ENCODE measurements at places on chromosomes 5 and 9. TPM values are rescaled to one million over a fixed set of nuclear protein-coding genes. Genes with fewer than 3 reads are reported as not detected.

- peak overlapping the region; percentile 93 for H3K4me3 ChIP-seq
- H3K4me1 ChIP-seq = peaks cover 28% of the 10 kb centered on the region
- H3K27ac ChIP-seq = peak overlapping the region; percentile 96
Observed at GRCh38 chr9:127803507-127804352, 1.0 kb downstream of the FPGS start.

DNA sequence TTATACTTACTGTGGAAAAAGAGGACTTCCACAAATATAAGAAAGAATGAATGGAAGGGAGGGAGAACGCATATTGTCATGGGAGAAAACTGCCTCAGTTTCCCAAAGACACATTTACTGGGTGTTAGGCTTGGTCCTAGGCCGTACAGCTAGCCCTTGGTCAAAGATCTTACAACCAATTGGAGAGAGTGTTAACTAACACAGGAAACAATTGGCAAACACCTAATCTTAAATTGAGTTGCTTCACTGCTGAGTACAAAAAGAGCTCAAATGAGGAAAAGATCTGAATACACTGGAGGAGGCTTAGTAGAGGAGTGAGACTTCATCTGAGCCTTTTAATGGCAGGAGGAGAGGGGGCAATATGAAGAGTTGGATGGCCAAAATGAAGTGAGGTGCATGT lies 161.7 kb downstream of the GLIS3 start:
- H3K27me3 ChIP-seq = no peaks in the 10 kb centered on the region
- H3K27ac ChIP-seq = peak overlapping the region; percentile 81

- H3K4me1 ChIP-seq = peaks cover 11% of the 10 kb centered on the region
- no peak for DNase-seq
- H3K27me3 ChIP-seq = no peaks in the 10 kb centered on the region
- no peak overlapping the region for H3K4me3 ChIP-seq
Observed at GRCh38 chr9:101572316-101572715, 22.5 kb downstream of the PPP3R2 start.

DNA sequence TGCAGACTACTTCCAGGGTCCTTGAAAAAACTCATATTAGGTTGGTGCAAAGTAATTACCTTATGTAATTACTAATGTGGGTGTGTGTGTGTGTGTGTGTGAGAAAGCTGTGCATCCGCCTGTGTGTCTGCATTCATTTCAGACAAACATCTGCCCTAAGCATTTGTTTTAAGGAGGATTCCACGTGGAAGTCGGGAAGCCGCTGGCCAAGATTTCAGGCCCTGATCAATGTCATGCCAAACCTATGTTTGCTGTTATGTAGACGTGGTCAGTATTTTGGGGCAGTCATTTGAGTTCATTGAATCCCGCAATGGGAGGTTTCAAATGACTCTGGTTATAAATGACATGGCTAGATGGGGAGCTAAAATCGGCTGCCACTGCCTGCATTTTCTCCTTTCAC lies 33.6 kb upstream of the BASP1 start:
- H3K36me3 ChIP-seq = no peaks in the 10 kb centered on the region
- no peak overlapping the region for H3K4me3 ChIP-seq
- H3K4me1 ChIP-seq = peaks cover 27% of the 10 kb centered on the region
- H3K27me3 ChIP-seq = no peaks in the 10 kb centered on the region

- H3K27me3 ChIP-seq = no peaks in the 10 kb centered on the region
- peak overlapping the region; percentile 97 for H3K27ac ChIP-seq
- DNase-seq = no peak
Observed at GRCh38 chr5:173320259-173320658, 8.0 kb downstream of the STC2 start.

- no peak overlapping the region for H3K27ac ChIP-seq
- no peak for DNase-seq
- no peaks in the 10 kb centered on the region for H3K27me3 ChIP-seq
- H3K4me3 ChIP-seq = no peak overlapping the region
- H3K4me1 ChIP-seq = peaks cover 4% of the 10 kb centered on the region
Observed at GRCh38 chr5:39639618-39640089, 214.9 kb upstream of the DAB2 start.

DNA sequence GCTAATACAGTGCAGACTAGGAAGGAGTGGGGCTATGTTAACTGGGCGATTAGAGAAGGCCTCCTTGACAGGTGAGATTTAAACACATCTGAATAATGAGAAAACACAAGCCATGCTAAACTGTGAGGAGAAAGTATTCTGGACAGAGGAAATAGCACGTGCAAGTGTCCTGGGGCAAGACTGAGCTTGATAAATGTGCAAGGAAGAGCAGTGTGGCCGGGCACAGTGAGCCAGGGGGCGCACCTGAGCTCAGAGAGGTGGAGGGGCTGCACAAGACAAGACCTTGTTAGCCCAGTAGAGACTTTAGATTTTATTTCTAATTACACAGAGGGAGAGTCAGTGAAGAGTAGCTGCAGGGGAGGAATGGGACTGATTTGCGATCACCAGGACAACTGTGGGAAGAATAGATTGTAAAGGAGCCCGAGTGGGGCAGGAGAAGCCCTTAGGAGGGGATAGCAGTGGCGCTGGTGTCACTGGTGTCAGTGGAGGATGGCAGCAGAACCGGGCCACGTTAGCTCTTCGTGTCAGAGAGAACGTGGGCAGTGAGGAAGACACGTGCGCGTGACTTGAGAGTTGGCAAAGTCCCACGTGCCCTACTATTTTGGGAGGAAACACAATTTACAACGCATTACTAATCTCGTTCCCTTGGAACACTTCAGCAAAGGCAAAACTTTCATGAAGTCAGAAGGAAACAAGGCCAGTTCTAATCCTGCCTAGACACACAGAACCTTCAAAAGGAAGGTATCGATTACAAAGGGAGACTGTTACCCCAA lies 17.9 kb upstream of the C5orf47 start:
- no peaks in the 10 kb centered on the region for H3K36me3 ChIP-seq
- H3K27me3 ChIP-seq = peaks cover under 1% of the 10 kb centered on the region
- H3K27ac ChIP-seq = no peak overlapping the region
- peaks cover 17% of the 10 kb centered on the region for H3K4me1 ChIP-seq
- no peak overlapping the region for H3K4me3 ChIP-seq

- H3K4me3 ChIP-seq = no peak overlapping the region
- H3K4me1 ChIP-seq = peaks cover 85% of the 10 kb centered on the region
- H3K27ac ChIP-seq = peak overlapping the region; percentile 59
- DNase-seq = no peak
Observed at GRCh38 chr5:9537223-9538141, 8.4 kb downstream of the SEMA5A start.

GRCh38 chr5:147223948-147224791 lies 10.7 kb upstream of the STK32A start:
- DNase-seq = no peak
- no peak overlapping the region for H3K4me3 ChIP-seq
- no peak overlapping the region for H3K27ac ChIP-seq
- no peaks in the 10 kb centered on the region for H3K4me1 ChIP-seq
- no peaks in the 10 kb centered on the region for H3K36me3 ChIP-seq

DNA sequence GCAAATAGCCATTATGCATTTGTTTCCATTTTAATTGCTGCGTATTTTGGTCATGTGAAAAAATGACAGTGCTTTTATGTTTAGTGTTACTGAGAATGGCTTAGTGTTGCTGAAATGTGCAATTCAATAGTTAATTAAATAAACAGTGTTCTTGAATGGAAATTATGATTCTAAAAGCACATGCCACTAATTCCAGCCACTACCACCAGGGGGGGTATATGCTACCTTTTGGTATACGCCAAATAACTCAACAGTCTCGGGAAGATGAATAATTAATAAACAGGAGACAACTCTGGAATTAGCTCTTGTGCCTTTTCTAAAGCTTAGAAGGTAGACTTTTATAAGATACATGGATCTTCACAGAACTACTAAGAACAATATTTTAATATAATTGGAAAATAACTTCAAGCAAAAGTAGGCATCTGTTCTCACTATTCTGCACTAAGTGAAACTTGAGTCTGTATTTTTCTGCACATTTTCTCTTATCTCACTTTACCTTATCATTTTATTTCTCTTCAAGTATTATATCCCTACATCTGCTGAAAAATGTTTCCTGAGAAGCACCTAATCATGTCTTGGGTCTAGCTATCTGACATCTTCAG lies 83.5 kb upstream of the MINAR2 start:
- no peaks in the 10 kb centered on the region for H3K4me1 ChIP-seq
- H3K27me3 ChIP-seq = no peaks in the 10 kb centered on the region
- H3K4me3 ChIP-seq = no peak overlapping the region
- no peak for DNase-seq

GRCh38 chr5:2021484-2022176 lies 138.9 kb upstream of the IRX4 start:
- H3K36me3 ChIP-seq = no peaks in the 10 kb centered on the region
- no peak overlapping the region for H3K4me3 ChIP-seq
- H3K4me1 ChIP-seq = no peaks in the 10 kb centered on the region
- peaks cover 5% of the 10 kb centered on the region for H3K27me3 ChIP-seq
- no peak for DNase-seq

DNA sequence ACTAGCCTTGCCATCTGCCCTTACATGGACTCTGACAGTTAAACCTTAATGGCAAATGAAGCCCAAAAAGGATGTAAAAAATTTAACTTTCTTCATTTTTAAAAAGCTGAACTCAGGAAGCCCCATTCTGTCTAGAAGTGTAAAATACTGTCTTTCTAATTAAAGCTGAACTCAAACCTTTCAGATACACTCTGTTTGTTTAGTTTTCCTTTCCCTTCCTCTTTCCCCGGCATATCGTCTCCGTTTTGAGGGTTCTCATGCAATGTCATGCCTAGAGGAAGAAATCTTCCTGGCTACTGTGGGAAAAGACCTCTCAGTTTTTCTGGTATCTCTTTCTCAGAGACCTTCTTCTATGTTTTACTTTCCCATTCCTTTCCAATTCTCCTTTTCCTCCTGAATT lies 841.5 kb downstream of the DTWD2 start:
- no peaks in the 10 kb centered on the region for H3K4me1 ChIP-seq
- H3K27ac ChIP-seq = no peak overlapping the region
- DNase-seq = no peak
- no peak overlapping the region for H3K4me3 ChIP-seq

GRCh38 chr5:165569551-165569950 lies 2064.1 kb downstream of the MAT2B start:
- H3K4me1 ChIP-seq = no peaks in the 10 kb centered on the region
- DNase-seq = no peak
- H3K27me3 ChIP-seq = no peaks in the 10 kb centered on the region
- no peak overlapping the region for H3K27ac ChIP-seq
- no peak overlapping the region for H3K4me3 ChIP-seq

GLRA1 gene
- not detected for total RNA-seq

PCDHB13 gene
- 2.4 TPM for total RNA-seq

PCDHGA5 gene
- total RNA-seq = 0.16 TPM

FUBP3 gene
- 67.7 TPM for total RNA-seq

Data from osteocyte (in vitro differentiated cells).